T-cell (primary cell): ENCODE measurements at places on chromosomes 7 and 10.

GRCh38 chr7:132298790-132299189 is 277.5 kb downstream of the PLXNA4 start:
- peaks cover 6% of the 10 kb centered on the region for H3K27me3 ChIP-seq
- no peaks in the 10 kb centered on the region for H3K36me3 ChIP-seq
- H3K27ac ChIP-seq, result no peak overlapping the region
- H3K4me3 ChIP-seq, result no peak overlapping the region

DNA sequence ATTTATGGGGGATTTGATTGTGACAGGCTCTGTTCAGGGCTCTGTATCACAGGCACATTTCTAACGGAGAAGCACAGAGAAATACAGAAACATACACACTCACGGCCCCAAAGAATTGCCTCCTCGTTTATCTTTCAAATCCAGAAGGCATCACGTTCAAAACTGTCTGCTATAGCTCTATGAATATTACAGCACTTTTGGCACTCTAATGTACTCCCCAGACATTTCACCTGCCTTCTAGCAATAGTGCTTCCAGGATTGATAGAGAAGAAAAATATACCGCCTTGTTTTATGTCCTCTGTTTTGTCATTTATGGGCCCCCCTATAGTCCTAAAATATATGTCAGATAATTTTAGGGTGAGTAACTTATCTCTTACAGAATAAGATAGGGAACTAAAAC is 947.5 kb downstream of the ANKRD7 start:
- H3K27me3 ChIP-seq, result no peaks in the 10 kb centered on the region
- H3K27ac ChIP-seq, result no peak overlapping the region
- H3K4me3 ChIP-seq, result no peak overlapping the region
- H3K4me1 ChIP-seq, result no peaks in the 10 kb centered on the region
- DNase-seq, result no peak
- no peaks in the 10 kb centered on the region for H3K36me3 ChIP-seq

DNA sequence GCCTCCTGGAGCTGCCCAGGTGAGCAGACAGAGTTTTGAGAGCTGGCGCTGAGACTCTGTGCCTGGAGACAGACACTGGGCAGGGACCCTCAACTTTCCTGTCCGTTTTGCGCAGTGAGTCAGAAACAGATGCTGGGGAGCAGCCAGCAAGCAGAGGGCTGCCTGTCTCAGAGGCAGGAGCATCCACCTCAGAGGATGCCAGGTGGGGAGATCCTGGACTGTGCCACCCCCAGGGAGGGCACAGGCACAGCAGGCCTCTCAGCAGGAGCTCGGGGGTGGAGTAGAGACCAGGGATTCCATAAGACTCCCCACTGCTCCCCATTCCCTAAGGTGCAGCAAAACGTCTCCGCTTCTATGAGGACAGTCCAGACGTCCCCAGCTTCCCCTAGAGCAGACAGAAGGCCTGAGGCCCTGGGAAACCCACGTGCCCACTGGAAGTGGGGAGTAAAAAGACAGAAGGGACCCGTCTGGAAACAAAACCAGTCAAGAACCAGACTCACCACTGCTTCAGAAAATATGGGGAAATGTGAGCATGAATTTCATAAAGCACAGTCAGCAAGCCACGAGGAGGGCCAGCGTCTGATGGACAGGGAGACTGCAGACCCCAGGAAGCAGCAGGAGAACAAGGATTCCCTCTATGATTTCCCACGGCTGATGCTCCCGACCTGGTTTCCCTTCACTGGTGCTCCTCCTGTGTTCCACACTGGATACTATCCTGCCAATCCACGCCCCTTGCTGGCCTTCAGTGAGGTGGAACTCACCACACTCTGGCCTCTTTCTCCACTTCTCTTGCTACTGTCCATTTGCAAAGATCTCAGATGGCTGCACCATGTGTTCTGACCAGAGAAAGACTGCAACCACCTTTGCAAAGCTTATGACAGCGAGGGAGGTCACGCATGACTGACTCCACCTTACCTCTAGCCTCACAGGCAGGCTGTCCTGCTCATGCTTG is 151.3 kb upstream of the FAM20C start:
- H3K27me3 ChIP-seq, result no peaks in the 10 kb centered on the region
- DNase-seq, result no peak
- H3K27ac ChIP-seq, result no peak overlapping the region
- H3K4me1 ChIP-seq, result no peaks in the 10 kb centered on the region
- H3K36me3 ChIP-seq, result no peaks in the 10 kb centered on the region
- no peak overlapping the region for H3K4me3 ChIP-seq

DNA sequence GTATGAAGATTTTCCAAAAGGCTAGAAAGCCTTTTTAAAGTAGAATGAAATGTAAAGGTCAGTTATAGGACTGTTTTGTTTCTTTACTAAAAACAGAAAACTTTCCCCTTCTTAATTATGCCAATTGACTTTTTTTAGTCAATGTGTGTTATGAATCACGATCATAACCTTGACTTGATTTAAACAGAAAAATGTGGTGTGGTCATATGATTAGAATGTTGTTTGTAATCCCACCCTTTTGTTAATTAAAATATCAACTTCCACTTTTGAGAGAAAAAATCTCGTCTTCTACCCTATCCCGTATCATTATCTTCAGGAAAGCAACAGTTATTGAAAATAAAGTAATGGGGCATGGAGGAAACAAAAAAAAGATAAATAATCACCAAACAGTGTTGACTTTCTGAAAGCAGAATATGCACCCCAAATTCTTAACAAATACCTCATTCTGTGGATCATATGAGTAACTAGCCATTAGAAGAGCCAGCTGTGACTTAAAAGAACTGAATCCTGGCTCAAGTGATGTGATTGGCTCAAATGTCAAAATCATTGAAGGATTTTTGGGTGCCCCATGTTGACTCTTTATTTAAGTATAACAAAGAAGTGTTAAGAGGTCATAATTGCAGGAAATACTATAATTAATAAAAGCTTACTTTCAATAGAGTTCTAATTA is 32.3 kb upstream of the SLC16A12 start:
- H3K27me3 ChIP-seq, result no peaks in the 10 kb centered on the region
- no peak overlapping the region for H3K27ac ChIP-seq
- H3K36me3 ChIP-seq, result no peaks in the 10 kb centered on the region
- H3K4me1 ChIP-seq, result no peaks in the 10 kb centered on the region
- DNase-seq, result no peak

GRCh38 chr10:90738885-90739284 is 119.0 kb downstream of the HTR7 start:
- H3K27ac ChIP-seq, result no peak overlapping the region
- H3K4me1 ChIP-seq, result no peaks in the 10 kb centered on the region
- no peak for DNase-seq
- no peaks in the 10 kb centered on the region for H3K36me3 ChIP-seq
- H3K27me3 ChIP-seq, result no peaks in the 10 kb centered on the region

- H3K36me3 ChIP-seq, result no peaks in the 10 kb centered on the region
- no peak overlapping the region for H3K27ac ChIP-seq
- peaks cover 4% of the 10 kb centered on the region for H3K4me1 ChIP-seq
- H3K4me3 ChIP-seq, result no peak overlapping the region
- no peaks in the 10 kb centered on the region for H3K27me3 ChIP-seq
These were observed 17.4 kb downstream of the C7orf57 start for GRCh38 chr7:48052748-48053147.

DNA sequence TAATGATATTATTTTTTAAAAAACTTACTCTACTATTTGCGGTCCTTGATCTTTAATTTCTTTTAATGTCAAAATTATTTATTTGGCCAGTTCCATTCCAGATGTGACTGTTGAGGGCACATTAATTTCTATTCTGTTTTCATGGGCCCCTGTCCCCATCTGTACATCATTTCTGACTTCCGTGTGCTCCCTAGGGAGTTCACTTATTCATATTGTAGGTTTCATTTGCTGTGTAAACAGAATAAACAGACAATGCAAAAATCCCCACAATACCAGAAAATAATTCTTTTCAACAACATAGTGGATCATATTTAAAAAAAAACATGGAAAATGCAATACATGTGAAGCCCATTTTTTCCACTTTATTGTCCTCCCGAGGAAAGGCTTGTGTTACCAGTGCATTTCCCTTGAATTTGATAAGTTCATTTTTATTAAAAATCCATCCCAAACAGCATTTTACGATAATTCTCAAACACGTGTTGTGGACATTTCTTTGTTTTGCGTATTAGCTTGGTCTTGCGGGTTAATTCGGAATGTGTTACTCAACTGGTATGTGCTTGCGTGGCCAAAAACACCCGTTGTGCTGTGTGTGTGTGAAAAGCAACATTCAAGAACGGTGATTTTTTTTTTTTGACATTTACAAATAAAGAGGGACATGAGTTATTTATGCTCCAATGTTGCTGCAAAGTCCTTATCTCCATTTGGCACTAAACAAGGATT is 138.4 kb downstream of the MGMT start:
- H3K27ac ChIP-seq, result no peak overlapping the region
- no peaks in the 10 kb centered on the region for H3K27me3 ChIP-seq
- no peaks in the 10 kb centered on the region for H3K36me3 ChIP-seq
- DNase-seq, result no peak
- H3K4me1 ChIP-seq, result no peaks in the 10 kb centered on the region

DNA sequence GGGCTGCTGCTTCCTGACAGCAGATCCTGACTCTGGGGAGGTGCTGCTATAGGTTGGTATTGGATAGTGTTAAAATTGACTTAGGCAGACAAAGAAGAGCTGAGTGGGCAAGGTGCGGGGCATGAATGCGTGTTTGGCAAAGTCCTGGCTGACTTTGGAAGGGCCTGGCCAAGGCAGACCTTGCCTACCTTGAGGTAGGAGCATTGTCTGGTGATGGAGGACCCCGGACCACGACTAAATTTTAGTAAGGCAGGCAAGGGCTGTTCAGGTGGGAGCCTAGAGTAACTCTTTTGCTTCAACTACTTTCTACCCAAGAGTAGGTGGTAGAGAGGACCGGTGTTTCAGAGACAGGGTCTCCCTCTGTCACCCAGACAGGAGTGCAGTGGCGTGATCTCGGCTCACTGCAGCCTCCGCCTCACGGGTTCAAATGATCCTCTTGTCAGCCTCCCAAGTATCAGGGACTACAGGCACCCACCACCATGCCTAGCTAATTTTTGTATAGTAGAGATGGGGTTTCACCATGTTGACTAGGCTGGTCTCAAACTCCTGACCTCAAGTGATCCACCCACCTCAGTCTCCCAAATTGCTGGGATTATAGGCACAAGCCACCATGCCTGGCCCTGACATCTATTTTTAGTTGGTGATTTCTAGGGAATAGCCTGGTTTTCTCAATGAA is 12.2 kb upstream of the LAT2 start:
- H3K4me3 ChIP-seq, result no peak overlapping the region
- DNase-seq, result no peak
- H3K4me1 ChIP-seq, result peaks cover 17% of the 10 kb centered on the region
- no peaks in the 10 kb centered on the region for H3K27me3 ChIP-seq
- peaks cover 41% of the 10 kb centered on the region for H3K36me3 ChIP-seq
- no peak overlapping the region for H3K27ac ChIP-seq

- peaks cover 2% of the 10 kb centered on the region for H3K4me1 ChIP-seq
- no peak overlapping the region for H3K4me3 ChIP-seq
- peaks cover 3% of the 10 kb centered on the region for H3K36me3 ChIP-seq
- no peak overlapping the region for H3K27ac ChIP-seq
These were observed 11.0 kb downstream of the TMEM140 start for GRCh38 chr7:135158874-135159273.
